ENCODE measurements at places on chromosomes 1 and 21. TPM values are rescaled to one million over a fixed set of nuclear protein-coding genes. Genes with fewer than 3 reads are reported as not detected.

Gene MAP3K21
- polyA plus RNA-seq = 0.07 TPM

- no peak for DNase-seq
Observed at GRCh38 chr1:77832901-77833300, 53.5 kb downstream of the MIGA1 start.

DNA sequence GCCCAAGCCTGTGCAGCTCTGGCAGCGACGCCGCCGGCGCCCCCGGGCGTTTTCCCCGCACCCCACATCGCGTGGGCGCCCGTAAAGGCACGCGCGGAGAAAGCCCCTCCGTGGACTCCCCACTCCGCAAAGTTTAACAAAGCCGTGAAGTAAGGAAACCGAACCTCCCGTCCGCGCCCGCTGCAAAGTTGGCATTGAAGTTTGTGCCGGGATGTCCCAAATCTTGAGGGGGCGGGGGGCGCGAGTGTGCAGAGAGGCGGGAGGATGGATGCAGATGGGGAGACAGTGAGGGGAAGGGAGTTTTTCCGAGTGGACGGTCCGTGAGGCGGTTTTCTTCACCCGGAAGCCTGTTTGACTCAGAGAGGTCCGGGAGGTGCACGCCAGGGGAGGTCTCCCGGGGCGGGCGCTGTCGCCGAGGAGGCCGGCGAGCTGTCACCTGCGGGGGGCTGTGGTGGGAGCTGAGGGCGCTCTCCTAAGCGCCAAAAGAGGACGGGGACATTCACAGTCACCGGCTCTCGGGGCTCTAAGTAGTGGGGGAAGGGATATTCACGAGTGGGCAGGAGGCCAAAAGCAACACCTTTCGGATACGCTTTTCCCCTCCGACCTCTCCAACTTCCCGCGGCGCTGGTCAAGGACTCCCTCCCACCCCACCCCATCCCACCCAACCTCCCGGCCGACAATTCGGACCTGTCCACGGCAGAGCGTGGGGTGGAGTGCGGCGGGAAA is 1.3 kb downstream of the WLS start:
- peak; percentile 38 for DNase-seq

DNA sequence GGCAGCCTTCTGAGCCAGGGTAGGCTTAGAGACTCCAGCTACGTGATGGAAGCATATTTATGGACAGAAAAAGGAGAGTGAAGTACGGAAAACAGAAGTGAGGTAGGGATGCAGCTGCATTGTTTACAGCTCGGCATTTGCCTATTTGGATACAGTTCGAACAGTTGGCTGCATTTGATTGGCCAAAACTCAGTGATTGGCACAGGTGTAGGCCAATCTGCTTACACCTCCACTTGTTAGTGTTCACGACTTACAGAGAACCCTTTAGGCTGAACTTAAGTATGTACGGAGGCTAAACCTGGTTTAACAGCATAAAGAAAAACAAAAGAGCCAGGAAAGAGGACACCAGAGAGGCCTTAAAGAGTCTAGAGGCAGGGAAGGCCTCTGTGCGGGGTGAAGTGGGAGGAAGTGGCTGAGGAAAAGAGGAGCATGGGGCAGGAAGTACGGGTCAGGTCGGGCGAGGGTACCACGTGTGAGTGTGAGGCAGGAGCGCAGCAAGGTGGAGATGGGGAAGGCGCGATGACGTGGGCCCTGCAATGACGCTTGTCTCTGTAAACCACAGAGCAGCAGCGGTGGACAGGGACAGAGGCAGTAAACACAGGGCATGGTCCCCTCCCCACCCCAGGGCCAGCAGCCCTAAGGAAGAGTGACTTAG is 32.0 kb downstream of the RSPH1 start:
- no peak for DNase-seq

- peak; percentile 84 for DNase-seq
Observed at GRCh38 chr1:231626535-231626950, at the start of gene DISC1. DISC1 (plus strand) TSS chr1:231626790; CDS start chr1:231626868, 78 bp downstream.

Gene RAB13
- polyA plus RNA-seq = 114 TPM

GRCh38 chr21:38263493-38263892 is 6.7 kb downstream of the KCNJ15 start:
- DNase-seq = no peak
